RCC 7860 (cell line): ENCODE measurements at places on chromosomes 6 and 20.

GRCh38 chr6:73030257-73030656, 195.0 kb downstream of the KHDC1L start:
- DNase-seq: no peak

GRCh38 chr6:76165471-76166221, 93.2 kb upstream of the IMPG1 start:
- DNase-seq: no peak

- DNase-seq: no peak
These were observed 139.1 kb downstream of the HDGFL1 start for GRCh38 chr6:22708469-22708868.

DNA sequence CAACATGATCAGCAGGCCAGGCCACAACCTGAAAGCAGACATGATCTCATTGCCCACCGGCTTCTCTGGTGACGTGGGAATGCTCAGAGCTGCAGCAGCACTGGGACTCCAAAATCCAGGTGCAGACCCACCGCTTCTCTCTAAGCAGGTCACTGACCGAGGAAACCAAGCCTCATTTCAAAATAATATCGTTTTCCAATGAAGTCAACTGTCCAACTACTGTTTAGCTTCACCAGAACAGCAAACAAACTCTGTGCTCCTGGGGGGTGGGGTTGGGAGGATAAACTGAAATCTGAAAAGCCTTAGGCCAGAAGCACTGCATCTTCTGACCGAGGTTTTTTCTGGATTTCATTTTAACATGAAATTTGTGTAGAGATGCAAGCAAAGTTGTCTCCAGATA, at the start of gene GPLD1:
GPLD1 (minus strand) TSS at position 109 of the 400 bp plus-strand sequence; CDS start at position 42, 67 bp downstream.
- DNase-seq: no peak

DNA sequence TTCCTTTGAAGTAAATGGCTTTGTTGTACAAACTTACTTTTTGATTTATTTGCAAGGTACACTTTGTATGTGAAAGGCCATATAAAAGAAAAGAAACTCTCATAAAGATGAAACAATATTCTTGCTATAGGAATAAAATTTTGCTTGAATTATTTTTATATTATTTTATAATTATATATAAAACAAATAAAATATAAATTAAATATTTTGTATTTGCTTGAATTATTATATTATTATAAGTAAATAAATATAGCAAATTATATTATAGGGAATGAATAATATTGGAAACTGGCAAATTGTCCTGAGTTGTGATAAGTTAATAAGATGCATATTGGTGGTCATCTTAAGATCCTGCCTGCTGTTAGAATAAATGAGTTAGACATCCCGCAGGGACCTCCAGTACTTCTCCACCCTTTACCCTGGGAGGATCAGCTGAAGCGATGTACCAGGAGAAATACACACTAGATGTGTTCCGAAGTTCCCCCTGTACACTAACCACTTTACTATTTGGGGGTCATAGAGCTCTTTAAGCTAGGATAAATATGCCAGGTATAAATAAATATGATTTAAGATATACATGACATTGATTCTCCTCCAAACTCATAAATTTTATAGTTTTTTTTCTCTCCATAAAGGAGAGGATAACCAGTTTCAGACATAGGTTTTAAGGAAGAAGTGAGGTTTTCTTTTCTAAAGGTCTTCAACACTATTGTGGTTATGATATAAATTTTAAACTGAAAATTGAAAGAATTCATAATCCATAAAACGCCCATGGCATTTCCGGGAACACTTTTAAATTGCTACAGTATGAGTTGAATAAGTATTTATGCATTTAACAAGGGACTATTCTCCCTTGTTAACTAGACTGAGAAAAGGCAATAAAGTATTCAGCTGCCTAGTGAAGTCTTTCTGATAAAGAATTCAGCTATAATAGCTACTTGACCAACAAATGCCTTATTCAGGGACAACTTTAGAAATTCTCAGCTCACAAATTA, 486.3 kb upstream of the MARCKS start:
- no peak for DNase-seq

DNA sequence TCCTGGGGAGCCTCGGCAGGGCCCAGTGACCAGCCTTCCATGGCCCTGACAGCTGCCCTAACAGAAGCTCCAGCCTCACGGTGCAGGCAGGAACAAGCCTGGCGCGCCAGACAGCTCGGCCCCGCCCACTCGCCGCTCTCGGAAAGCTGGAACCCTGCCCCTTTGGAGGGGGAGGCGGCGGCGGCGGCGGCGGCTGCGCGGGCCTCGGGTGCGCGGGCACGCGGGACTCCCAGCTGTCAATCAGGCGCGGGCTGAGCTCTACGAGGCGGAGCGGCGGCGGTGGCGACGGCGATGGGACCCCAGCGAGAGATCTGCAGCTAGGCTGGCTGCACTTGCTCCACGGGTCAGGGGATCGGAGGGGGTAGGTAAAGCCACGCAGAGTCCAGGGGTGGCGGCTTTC, at the start of gene NRSN1:
NRSN1 (plus strand) TSS at position 236 of the 400 bp plus-strand sequence. CDS start 8,113 bp downstream, outside the sequence.
- no peak for DNase-seq

- peak; percentile 22 for DNase-seq
These were observed 54.1 kb upstream of the TPD52L1 start for GRCh38 chr6:125099211-125100073.

GRCh38 chr20:49541733-49542513, 26.0 kb downstream of the PTGIS start:
- peak; percentile 68 for DNase-seq

DNA sequence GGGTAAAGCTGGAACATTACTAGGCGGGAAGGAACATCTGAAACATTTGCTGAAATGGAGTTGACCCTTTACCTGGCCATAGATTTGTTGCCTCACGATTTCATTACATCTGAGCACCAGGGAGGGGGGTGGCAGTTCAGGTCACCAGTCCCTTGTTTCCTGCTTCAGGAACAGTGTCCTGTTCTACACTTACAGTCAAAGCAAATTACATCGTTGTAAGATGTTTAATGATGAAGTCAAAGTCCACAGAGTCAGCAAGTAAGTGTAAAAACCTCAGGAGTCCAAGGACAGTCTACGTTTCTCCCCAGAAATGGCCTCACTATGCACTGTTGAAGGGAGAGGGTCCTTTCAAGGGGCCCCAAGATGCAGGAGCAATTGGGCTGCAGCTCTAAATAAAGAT, 8.9 kb upstream of the MICB start:
- no peak for DNase-seq

GRCh38 chr6:39211183-39211582, 18.1 kb downstream of the KCNK5 start:
- no peak for DNase-seq

DNA sequence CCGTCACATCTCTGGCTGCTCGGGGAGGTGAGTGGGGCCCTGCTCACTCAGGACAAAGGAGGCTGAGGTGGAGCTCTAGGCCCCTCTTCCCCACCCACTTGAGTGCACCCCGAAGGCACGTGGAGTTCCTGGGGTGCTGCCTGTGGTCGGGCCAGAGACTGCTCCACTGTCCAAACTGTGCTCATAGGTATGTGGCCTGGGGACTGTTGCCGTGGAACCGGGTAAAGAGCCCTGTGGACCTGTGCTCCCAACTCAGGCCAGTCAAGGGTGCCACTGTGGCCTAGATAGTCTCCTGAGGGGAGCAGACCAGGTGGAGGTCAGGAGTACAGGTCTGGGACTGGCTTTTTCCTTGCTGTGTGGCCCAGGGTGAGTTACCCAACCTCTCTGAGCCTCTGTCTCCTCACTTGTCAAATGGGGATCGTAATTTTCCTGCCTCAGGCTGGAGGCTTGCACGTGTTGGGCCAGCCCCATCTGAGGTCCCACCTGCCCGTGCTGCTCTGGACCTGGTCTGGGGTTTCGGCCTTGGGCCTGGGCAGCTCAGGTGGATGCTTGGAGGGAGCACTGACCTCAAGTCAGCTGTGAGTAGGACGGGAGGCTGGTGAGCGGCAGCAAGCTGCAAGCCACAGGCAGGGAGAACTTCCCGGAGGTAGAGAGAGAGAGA, 12.4 kb upstream of the NPBWR2 start:
- DNase-seq: no peak

DNA sequence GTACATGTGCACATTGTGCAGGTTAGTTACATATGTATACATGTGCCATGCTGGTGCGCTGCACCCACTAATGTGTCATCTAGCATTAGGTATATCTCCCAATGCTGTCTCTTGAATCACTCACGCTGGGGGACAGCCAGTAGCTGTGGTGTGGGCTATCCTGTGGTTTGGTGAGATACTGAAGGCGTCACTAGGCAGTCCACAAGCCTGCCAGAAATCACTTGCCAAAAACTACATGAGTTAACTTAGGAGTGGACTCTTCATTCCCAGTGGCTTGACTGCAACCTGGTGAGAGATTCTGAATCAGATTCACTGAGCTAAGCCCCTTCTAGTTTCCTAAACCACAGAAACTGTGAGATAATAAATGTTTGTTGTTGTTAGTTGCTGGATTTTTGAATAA, 191.3 kb downstream of the TSHZ2 start:
- peak; percentile 63 for DNase-seq

- no peak for DNase-seq
These were observed 172.2 kb upstream of the THBS2 start for GRCh38 chr6:169425628-169426370.
